ENCODE measurements at places on chromosomes 7 and 10. TPM values are rescaled to one million over a fixed set of nuclear protein-coding genes. Genes with fewer than 3 reads are reported as not detected.
A peak's percentile ranks its signal among the peaks of the same experiment; 100 is the strongest.

DNA sequence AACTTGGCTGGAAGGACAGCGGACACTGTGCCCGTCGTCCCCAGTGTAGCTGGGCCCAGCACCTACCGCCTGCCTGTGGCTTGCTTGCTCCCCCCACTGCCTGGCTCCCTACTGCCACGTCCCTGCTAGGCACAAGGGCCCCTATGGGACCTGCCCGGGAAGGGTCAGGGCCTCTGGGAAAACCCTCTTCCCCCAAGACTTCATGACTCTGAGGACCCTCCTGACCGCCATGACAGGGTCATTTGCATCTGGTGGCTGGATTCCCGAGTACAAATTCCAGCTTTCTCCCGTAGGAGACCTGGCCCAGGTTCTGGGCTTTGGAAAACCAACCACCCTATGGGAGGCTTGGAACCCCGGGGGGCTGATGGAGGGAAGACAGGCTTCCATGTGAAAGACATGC, 1.4 kb upstream of the MMD2 start:
- no peak for DNase-seq

- no peak for DNase-seq
Observed at GRCh38 chr10:75425291-75426079, 5.9 kb upstream of the LRMDA start.

DNA sequence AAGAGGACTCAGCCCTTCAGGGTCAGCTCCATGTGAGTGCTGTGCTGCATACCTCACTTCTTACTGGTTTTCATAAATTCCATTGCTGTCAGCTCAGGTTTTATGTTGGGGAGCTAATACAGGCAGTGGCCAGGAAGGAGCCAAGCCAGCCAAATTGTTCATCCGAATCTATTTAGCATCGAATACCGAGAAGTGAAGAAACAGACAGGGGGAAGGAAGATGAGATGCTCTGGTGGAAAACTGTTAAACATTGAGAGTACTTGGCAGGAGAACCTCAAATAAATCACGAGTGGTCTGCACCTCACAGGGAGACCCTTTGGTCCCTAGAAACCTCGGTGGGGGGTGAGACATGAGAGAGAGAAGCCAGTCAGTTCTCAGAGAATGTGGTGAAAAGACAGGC, 196.0 kb upstream of the TMEM72 start:
- DNase-seq: peak; percentile 85

DNA sequence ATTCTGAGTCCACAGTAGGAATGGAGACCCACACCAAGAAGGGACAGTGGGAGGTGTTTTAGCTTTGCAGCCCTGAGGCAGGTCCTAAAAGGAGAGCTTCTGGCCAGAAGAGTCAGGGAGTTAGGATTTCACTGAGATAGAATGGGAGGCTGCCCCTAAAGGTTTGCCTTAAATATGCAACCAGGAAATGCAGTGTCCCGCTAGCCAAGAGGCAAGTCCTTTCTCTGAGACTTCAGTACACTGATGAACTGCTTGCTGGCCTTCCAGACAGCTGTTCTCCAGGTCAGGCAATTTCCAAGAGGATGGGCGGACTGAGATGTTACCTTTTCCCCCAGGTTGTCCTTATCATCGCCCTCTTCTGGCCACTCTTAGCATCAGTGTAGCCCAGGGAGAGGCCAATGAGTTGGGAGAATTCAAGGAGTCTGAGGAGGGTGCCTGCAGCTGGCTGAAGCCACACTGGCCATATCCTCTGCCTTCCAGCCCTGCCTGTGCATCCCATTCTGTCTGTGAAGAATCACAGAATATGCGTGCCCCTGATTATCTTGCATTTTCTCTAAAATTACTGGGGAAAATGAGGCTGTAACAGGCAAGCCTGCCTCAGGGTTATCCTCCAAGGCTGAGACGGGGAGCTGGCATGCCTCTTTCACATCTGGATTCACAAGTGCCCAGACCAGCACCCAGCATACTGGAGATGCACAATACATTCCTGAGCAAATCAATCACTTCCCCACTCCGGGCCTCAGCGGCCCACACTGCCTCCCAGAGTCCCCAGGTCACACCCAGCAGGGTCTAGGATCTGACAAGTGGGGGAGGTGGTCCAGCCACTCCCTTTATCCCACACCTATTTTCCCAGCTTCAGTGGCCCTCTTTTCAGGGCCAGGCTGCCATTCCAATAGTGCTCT, 2.4 kb downstream of the TLL2 start:
- peak; percentile 42 for DNase-seq

GRCh38 chr7:96248405-96248804, 73.5 kb downstream of the SLC25A13 start:
- no peak for DNase-seq

DNA sequence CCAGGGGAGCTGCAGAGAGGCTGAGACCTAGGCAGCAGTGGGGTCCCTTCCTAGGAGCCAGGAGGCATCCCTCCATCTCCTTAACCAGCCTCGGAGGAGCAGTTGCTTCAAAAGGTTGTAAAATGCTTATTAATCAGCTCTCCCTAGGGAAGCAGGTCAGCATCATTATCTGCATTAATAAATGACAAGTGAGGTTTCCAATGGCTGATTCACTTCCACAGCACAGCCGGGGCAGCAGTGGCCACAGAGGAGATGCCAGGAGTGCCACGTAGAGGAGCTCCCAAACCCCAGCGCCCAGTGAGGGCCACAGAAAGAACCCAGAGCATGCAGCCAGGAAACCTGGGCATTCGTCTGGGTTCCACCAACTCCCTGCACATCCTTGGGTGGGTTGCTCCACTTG, 8.2 kb upstream of the NPFFR1 start:
- no peak for DNase-seq

- no peak for DNase-seq
Observed at GRCh38 chr7:100829150-100829716, 1.9 kb upstream of the EPHB4 start.

GRCh38 chr7:18265611-18266281, 229.8 kb upstream of the HDAC9 start:
- no peak for DNase-seq

GRCh38 chr7:104010052-104010909, 20.8 kb upstream of the RELN start:
- DNase-seq: no peak

GRCh38 chr10:78758176-78758575, 310.6 kb upstream of the ZMIZ1 start:
- no peak for DNase-seq

Gene SLC26A5
- not detected for total RNA-seq

Gene ASAH2B
- 3.1 TPM for total RNA-seq

- DNase-seq: no peak
Observed at GRCh38 chr10:120946497-120946896, 95.3 kb downstream of the WDR11 start.

Gene KCNH2
- total RNA-seq: 0.30 TPM

GRCh38 chr7:150324373-150324961, 1.1 kb upstream of the ACTR3C start:
- DNase-seq: no peak

DNA sequence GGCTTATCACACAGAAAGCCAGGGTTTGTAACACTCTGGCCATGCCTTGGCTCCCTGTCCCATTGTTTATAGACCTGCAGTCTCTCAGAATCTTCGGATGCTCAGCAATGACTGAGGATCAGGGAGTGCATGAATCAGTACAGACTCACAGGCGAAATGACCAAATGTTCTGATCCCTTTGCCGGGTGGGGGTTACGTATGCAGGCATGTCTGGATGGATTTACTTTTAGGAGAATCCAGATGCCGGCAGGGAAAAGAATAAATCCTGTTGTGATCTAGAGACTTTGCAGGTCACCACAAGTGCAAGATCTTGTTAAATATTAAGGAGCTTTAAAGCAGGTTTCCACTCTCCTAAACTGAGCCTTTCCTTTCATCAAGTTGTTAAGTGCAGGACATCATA, 149.5 kb downstream of the SFMBT2 start:
- DNase-seq: peak; percentile 36

Gene MEOX2
- not detected for total RNA-seq

GRCh38 chr10:113666682-113667252, 2.9 kb upstream of the NRAP start:
- DNase-seq: peak; percentile 47

GRCh38 chr10:71367271-71367670, 29.4 kb upstream of the CDH23 start:
- peak; percentile 31 for DNase-seq

DNA sequence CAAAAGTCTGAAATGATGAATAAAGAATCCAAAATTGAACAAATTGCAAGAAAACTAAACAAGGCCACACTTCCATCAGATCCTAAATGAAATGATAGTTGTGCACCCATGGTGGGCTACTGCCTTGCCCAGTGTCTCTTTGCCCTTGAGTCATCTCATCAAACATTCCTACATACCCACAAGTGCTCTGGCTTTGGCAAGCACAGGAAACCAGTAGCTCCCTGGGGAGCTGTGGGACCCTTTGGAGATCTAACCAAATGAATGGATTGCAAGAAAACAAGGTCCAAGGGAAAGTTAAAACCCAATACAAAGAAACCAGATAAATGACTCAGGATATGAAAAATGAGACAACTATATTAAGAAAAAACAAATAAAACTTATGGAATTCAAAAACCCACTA, 129.8 kb upstream of the TMEM229A start:
- DNase-seq: peak; percentile 19

DNA sequence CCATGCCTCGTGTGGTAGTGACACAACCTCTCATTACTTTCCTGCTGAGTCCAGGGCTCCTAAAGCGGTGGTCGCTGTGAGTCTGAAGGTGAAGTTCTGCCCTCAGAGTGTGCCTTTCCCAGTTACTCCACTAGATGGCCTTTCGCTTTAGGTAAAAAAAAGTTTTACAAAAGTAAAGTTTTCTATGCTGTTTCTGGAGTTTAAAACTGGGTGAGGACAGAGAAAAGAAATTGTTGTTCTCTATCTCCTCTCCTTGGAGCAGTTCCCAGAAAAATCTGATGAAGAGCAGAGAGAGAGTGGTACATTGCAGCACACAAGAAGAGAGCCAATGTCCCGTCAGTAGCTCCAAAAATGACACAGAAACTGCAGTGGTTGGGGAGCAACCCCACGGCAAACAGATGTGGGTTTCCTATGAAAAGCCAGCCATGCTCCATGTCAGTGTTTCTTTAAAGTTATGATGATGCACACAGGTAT, 257.1 kb downstream of the GLI3 start:
- DNase-seq: peak; percentile 50

Gene PTPRN2
- total RNA-seq: 2.3 TPM

Gene CCDC172
- not detected for total RNA-seq

Gene CDK14
- total RNA-seq: 6.5 TPM

- no peak for DNase-seq
Observed at GRCh38 chr10:34628174-34628796, 186.8 kb downstream of the PARD3 start.

Gene NME8
- not detected for total RNA-seq

DNA sequence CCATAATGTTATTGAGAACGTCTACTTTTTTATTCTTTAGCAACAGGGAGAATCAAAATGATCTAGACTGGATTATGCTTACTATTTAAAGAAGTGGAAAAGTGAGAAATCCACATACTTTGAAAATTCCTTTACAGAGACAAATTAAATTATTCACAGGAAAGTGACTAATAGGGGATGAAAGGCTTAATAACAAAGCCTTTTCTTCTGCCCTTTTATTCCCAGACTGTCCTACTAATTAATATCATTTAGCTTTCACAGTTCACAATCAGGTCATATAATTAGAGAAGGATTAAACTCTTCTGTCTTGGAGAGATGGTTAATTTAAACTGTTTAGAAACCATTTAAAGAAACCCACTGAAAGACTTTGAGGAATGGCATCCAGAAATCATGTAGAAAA, 58.8 kb downstream of the ARL4A start:
- DNase-seq: no peak

DNA sequence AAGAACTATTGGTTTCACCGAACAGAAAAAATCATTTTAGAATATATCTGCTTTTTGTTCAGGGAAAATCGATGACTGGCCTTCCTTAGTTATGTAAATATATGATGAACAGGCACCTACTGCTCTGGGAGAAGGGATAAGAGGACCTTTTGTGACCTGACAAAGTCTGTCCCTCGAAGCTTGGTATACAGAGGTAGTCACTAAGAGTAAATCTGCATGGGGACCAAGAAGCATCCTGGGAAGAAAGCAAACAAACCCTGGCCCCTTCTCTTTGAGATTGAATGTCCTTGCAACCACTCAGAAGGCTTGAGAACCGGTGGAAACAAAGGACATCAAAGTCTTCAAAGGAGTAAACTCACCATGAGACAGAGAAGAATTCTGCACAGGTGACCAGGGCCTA, 52.3 kb downstream of the SKIDA1 start:
- DNase-seq: no peak

DNA sequence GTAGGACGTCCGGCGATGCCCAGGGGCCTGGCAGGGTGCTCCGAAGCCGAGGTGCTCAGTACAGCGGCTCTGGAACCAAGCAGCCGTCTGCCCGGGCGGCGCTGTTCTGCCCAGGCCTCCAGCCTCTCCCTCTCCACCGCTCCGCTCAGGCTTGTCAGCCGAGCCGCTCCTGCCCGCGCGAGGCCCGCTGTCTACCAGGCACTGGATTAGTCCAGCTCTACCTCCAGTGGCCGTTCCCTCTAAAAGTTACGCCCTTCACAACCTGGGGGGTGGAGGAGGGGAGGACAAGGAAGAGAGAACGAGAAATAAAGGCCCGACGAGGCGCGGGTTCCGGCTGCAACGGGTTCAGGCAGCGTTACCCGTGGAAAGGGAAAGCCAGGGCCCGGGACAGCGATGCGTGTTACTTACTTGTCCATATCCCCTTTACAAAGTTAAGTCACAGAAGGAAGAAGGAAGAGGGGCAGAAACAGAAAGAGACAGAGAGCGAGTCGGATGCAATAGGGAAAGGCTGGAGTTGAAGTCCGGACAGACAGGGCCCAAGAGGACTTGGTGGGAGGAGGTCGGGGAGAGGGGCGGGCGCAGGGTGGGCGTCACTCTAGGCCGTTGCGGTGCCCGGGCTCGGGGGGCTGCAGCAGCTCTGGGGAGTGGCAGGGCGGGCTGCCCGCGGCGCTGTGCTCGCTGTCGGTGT, 2.8 kb downstream of the SP8 start:
- peak; percentile 30 for DNase-seq

GRCh38 chr10:123800821-123801220, 90.8 kb downstream of the CPXM2 start:
- no peak for DNase-seq

DNA sequence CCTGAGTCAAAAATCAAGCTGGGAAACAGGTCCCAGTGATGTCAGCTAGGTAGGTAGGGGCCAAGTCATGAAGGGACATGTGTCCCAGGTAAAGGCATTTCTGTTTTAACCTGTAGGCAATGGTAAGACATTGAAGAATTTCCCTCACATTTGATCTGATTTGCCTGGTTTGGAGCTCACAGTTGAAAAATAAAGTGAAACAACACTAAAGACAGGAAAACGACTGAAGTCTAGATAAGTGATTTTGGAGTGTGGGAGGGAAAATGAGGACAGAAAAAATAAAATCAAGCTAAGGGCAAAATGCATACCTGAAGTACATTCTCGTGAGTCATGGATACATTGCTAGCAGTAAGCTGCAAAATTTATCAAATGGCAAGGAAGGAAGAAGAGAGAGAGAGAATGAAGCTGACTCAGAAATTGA, 169.9 kb downstream of the SKIDA1 start:
- DNase-seq: peak; percentile 43

Gene PHKG1
- not detected for total RNA-seq

Gene FKBP6
- total RNA-seq: not detected

DNA sequence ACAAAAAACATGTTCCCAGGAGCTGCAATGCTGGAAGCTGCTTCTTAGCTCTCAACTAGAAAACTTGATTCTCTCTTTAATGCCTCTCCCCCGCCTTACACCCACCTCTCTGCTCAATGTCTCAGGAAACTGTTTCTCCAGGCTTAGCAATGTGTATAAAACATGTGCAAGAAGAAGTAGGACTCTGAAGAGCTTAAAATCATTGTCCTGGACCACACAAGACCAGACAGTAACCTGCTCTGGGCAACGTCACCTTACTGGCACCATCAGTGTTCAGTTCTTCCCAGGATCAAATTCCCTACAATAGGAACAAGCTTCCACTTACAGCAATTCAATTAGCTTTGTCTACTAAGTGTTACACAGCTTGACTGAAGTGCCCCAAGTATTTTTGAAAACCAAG, 104.9 kb downstream of the RAPGEF5 start:
- DNase-seq: no peak
